Thyroid gland (tissue), 4 donors: ENCODE measurements at places on chromosomes 13 and 19. TPM values are rescaled to one million over a fixed set of nuclear protein-coding genes. Genes with fewer than 3 reads are reported as not detected.

GRCh38 chr13:101767131-101767530 lies 314.7 kb downstream of the ITGBL1 start:
- DNase-seq, result no peak

DNA sequence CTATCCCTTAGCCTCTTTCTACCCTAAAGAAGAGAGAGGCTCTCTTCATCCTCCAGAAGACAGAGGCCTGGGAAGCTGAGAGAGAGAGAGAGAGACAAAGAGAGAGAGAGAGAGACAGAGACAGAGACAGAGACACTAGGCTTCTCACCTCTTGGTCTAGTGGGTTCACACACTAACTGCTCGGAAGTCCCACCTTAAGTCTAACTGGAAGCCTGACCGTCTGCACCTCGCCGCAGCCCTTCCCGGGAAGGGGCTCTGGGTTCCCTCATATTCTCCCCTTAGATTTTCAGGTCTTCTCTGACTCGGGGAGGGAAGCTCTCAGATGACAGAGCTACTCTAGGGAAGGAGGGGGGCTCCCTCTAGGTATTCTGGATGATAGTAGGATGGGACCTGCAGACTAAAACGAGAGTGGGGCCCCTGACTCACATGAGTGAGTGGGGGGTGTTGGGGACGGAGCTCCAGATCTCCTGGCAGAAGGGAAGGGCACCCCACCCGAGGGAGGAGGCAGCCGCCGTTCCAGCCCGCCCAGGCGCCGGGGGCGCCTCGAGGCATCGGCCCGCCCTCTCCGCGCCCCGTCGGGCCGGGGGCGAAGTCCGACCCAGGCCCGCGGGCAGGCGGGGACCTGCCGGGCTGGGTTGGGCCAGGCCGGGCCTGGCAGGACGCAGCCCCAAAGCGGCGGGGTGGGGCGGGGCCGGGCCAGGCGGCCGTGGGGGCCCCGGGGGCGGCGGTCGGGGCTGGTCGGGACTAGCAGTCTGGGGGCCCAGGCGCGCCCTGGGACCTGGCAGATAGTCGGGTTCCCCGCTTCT lies 2.0 kb upstream of the JUNB start:
- DNase-seq, result no peak

DNA sequence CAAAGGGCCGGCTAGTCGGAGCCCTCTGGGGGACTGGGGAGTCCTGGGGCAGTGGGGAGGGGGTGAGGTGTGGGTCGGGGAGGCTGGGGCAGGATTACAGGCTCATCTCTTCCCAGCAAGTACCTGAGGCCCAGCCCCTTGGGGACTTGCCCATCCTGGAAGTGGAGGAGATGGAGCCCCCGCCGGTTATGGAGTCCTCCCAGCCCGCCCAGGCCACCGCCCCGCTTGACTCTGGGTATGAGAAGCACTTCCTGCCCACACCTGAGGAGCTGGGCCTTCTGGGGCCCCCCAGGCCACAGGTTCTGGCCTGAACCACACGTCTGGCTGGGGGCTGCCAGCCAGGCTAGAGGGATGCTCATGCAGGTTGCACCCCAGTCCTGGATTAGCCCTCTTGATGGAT lies 9.9 kb downstream of the PALM3 start:
- no peak for DNase-seq

DNA sequence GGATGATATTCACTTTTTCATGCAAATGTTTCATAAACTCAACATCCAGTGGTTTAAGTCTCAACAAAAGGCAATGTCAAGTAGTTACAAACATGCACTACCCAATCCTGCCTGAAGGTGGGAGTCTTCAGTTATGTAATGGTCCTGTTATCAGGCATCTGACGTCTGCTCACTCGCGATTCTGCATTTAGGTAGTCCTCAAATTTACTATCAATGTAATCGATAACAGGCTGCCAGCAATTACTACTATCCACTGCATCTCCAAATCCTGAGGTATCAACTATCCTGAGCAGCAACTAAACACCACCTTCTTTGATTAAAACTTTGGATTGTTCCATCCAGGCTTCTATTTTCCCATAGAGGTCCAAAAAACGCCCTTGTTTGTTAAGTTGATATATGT lies 51.2 kb downstream of the NLRP12 start:
- DNase-seq, result peak; percentile 36

GRCh38 chr13:101996954-101997353 lies 404.9 kb downstream of the FGF14 start:
- DNase-seq, result no peak

Gene SERP2
- 3.6 TPM for total RNA-seq

DNA sequence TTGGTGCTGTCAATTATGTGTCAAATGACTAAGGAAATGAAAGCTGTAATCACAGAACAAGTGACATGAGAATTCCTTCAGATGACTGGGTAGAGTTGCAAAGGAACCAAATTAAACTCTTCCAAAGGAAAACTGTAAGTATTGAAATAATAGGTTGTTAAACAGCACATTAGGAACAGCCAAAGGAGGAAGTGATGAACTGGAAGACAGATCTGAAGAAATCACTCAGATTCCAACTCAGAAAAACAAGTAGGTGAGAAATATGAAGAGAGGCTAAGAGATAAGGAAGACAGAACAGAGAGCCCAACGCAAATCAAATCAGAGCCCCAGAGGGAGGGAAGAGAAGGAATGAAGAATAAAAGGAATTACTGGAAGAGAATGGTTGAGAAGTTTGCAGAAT lies 15.4 kb downstream of the TMEM161A start:
- DNase-seq, result no peak

Gene C1QTNF9B
- total RNA-seq, result not detected

DNA sequence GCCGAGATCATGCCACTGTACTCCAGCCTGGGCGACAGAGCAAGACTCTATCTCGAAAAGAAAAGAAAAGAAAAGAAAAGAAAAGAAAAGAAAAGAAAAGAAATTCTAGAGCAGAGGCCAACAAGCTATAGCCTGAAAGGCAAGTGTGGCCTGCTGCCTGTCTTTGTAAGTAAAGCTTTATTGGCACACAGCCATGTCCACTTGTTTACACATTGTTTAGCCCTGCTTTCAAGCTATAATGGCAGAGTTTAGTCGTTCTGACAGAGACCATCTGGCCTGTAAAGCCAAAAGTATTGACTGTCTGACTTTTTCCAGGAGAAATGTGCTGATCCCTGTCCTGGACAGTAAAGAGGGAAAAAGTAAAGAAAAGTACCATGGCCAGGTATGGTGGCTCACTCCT lies 18.3 kb downstream of the NWD1 start:
- no peak for DNase-seq

- no peak for DNase-seq
Measured at GRCh38 chr13:36108954-36109353, 22.2 kb downstream of the DCLK1 start.

DNA sequence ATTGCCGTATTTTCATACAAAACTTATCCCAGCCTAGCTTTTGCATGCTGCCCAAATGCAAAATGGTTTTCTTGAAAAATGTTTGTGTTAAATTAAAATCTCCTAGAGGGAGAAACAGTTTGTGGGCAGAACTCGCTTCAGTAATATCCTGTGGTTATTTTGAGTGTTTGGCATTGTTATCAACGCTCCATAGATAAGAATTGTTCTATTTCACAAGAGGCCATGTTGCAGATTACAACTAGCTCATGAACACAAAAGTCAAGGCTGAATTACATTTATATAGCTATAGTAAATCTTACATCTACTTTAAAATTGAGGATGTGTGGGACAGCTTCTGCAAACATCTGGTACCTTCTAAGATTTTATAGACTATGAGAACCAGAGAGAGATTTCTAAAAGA lies 447.9 kb downstream of the DCT start:
- no peak for DNase-seq

DNA sequence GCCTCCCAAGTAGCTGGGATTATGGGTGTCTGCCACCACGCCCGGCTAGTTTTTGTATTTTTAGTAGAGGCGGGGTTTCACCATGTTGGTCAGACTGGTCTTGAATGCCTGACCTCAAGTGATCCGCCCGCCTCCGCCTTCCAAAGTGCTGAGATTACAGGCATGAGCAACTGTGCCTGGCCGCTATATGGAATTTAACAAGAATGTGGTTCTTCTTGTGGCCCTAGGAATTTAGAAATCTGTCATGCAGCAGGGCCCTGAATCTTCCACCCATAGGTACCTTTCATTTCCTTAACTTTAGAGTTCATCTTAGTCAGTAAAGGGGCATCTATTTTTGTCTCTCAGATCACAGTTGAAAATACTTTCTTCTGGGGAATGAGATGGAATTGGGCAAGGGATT lies 25.6 kb upstream of the NDFIP2 start:
- DNase-seq, result no peak

Gene SPRED3
- total RNA-seq, result 7.1 TPM

Gene SMIM44
- not detected for total RNA-seq

GRCh38 chr19:19749117-19749907 lies 16.4 kb upstream of the ZNF14 start:
- DNase-seq, result no peak

DNA sequence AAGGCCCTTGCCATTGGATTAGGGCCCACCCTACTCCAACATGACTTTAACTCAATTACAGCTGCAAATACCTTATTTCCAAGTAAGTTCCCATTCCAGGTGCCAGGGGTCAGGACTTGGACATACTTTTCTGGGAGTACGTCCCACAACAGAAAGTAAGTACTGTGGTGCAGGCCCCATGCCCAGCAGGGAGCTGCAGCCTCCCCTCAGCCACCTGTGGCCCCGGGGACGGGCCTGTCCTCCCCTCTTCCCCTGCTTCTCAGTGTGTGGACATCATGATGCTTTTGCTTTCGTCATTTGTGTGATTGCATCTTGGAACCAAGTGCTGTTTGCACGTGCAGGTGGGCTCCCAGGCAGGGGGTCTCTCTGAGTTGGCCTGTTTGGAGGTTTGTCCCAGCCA lies 31.9 kb downstream of the CRTC1 start:
- DNase-seq, result no peak

- no peak for DNase-seq
Measured at GRCh38 chr19:7304200-7304599, 10.0 kb upstream of the INSR start.

GRCh38 chr13:111904701-111905608 lies 162.0 kb upstream of the SOX1 start:
- no peak for DNase-seq

Gene KLC3
- total RNA-seq, result 1.2 TPM

DNA sequence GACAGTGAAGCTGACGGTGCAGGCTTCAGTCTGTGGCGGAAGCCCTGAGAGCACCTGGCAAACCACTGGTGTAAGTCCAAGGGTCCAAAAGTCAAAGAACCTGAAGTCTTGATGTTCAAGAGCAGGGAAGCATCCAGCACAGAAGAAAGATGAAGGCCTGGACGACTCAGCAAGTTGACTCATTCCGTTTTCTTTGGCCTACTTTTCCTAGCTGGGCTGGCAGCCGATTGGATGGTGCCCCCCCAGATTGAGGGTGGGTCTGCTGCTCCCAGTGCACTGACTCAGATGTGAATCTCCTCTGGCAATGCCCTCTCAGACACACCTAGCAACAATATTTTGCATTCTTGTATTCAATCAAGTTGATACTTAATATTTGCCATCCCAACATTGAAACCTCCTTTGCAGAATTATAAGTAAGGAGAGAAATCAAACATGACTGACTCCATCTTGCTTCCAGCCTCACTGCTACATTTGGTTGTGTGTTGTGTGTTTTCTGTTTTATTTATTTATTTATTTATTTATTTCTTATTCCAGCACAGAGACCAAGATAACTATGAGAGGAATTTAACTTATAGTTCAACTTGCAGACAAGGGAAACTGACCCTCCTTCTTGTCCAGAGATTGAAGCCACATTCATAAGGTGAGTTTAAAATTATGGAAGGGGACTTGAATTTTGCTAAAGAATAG lies 32.8 kb downstream of the IGFL2 start:
- no peak for DNase-seq

DNA sequence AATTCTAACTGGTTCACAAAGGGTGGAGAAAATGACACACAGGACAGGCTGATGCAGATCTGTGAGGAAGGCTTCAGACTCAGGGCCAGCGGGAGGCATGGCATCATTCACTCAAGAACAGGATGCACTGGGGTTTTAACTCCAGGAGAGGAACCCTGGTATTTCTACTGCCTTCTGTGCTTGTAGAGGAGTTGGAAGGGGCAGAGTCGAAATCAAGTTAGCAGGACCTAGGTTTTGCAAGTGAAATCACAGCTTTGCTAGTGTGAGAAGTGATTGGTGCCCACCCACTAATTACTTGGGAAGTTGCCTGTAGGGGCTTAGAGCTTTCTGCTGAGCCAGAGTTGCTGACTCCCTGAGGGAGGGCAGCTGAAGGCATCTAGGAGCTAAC lies 92.7 kb downstream of the AKAP11 start:
- no peak for DNase-seq

GRCh38 chr13:99564386-99564785 lies 63.1 kb downstream of the TM9SF2 start:
- DNase-seq, result no peak

- no peak for DNase-seq
Measured at GRCh38 chr19:50875795-50876422, 2.7 kb downstream of the KLK2 start.

- no peak for DNase-seq
Measured at GRCh38 chr13:30798776-30799355, 63.5 kb downstream of the ALOX5AP start.

Gene C19orf25
- 64.9 TPM for total RNA-seq

- DNase-seq, result no peak
Measured at GRCh38 chr19:12750851-12751250, 740 bp upstream of the BEST2 start.

GRCh38 chr13:23928985-23929384 lies 31.7 kb upstream of the C1QTNF9B start:
- no peak for DNase-seq
